ENCODE measurements at places on chromosomes 5 and 9.

DNA sequence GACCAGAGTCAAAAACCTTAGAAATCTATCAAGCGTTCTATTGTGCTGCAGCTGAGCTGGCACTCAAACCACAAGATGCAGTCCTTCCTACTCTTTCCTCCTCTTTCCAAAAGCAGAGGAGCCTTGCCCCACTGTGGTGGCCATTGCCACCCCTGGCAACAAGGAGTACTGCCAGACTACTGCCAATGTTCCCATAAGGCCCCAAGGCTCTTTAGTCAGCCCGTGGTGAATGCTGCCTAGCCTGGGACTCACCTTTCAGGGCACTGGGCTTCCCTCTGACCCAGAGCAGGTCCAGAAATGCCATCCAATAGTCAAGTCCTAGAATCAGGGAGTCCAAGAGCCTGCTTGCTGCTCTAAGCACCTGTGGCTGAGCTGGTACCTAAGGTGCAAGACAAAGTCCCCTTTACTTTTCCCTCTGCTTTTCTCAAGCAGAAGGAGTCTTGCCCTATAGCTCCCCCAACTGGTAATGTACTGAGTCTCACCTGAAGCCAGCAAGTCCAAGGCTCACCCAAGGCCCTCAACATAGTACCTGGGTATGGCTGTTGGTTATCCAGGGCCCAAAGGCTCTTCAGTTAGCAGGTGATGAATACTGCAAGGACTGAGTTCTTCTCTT is 219.4 kb downstream of the ATPSCKMT start:
- DNase-seq: no peak

DNA sequence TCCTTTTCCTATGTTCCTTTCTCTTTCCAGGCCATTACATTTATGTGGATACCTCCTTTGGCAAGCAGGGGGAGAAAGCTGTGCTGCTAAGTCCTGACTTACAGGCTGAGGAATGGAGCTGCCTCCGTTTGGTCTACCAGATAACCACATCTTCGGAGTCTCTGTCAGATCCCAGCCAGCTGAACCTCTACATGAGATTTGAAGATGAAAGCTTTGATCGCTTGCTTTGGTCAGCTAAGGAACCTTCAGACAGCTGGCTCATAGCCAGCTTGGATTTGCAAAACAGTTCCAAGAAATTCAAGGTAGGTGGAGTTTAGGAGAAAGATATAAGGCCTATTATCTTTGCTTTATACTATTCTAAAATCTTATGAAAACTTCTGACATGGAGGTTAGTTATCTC is 64.5 kb downstream of the MAMDC2 start:
- DNase-seq: no peak

- no peak for DNase-seq
Observed at GRCh38 chr9:100670719-100671118, 92.8 kb downstream of the CAVIN4 start.

- no peak for DNase-seq
Observed at GRCh38 chr9:20835377-20836286, 151.6 kb downstream of the FOCAD start.

- DNase-seq: no peak
Observed at GRCh38 chr5:58776559-58776958, 193.7 kb downstream of the RAB3C start.

- DNase-seq: no peak
Observed at GRCh38 chr5:59180515-59180914, 597.6 kb downstream of the RAB3C start.

DNA sequence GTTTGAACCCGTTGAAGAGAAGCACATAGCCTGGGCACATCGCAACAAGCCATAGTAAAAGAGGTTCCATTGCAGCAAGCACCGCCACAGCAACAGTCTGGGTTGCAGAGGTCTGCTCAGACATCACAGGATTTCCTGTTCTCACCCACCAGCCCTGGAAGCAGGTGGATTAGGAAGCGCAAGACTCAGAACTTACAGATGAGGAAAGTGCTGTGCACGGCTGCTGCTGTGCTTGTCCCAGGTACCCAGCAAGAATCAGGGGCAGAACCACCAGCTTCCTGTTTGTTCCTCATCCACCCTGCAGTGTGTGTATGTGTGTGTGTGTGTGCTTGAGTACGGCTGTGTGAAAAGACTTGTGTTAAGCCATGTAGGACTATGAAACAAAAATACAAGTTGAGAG is 124.7 kb upstream of the IRX2 start:
- no peak for DNase-seq

All from colonic mucosa (tissue), 4 donors.